ENCODE measurements at places on chromosomes 5 and 9.

GRCh38 chr9:113695901-113696300, 180.2 kb upstream of the ZNF618 start:
- no peak for DNase-seq

DNA sequence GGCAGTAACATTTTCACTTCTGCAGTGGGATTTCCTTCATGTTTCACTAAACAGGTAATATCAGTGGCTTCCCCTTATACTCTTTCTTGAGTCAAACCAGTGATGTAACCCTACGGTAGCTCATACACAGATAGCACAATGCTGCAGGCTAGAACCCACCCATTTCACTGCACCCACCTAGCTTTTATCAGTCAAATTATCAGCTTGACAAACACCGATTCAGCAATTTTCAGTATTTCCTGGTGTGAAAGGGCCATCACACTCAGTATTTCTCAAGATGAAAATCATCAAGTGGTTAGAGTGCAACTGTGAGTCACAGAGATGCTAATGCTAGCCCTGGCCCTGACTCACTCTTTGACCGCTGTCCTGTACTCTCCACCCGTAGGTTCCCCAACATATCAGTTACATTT, 242.3 kb upstream of the PTGER4 start:
- peak; percentile 66 for DNase-seq

DNA sequence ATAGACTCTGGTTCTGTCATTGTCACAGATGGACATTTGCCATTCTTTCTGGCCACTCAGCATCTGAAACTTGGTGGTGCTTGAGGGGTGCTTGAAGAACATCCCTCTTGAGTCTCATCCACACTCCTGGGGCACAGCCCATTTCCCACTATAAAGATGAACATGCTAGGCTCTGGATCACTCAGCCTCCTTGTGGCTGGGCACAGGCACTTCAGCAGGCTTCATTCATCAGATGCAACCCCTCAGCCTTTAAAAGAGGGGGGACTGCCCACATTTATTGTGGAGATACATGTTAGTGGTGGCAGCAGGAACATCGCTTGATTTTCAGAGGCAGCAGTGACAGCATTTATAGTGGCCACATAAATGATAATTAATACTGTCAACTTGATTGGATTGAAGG, 124.7 kb upstream of the NIPBL start:
- no peak for DNase-seq

- DNase-seq, result no peak
These were observed 21.7 kb upstream of the HMCN2 start for GRCh38 chr9:130243882-130244170.

DNA sequence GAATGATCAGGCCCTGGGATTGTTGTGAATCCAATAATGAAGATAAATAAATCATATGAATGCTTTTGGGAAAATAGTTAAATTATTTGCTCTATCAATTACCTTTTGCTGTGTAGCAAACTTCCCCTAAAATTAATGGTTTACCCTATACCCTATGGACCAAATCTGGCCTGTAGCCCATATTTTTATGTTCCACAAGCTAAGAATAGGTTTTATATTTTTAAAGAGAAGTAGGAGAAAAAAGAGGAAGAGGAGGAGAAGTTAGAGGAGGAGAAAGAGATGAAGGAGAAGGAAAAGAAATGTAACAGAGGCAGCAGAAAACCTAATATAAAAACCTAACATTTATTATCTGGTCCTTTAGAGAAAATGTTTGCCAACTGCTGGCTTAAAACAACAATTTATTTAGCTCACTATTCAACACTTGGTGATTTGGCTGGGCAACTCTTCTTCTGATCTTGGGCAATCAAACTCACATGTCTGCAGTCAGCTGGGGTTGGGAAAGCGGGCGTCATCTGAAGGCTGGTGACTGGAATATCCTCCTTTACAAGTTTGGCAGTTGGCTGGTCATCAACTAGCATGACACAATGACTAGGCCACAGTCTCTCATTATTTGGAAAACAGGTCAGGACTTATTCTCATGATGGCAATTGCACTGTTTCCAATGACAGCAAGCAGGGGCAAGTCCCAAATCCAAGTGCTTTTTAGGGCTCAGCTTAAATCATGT, 522.9 kb downstream of the RASEF start:
- DNase-seq, result no peak

DNA sequence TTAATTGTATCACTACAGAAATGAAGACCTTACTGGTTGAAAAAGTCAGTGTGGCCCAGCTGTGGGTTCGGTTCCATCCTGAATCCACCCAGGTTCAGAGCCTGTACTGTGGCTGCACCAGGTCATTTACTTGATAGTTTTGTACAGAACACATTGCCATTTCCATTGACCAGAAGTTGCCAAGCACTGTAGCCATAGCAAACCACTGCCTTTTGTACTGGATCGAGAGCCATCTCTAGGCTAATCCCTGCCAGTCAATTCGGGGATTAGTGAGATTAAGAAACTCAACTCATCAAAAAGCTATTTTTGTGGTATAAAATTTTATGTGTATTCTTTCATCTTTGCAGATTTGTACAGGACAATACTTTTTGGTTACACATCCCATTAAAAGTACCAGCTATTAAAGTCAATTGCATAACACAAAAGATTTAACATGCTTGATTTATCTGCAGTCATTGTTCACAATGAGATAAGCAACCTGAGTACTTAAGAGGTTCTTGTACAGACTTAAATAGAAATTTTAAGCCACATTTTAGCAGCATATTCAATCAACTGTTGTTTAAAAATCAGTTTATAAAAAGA, 108.5 kb upstream of the OTULINL start:
- DNase-seq, result no peak

DNA sequence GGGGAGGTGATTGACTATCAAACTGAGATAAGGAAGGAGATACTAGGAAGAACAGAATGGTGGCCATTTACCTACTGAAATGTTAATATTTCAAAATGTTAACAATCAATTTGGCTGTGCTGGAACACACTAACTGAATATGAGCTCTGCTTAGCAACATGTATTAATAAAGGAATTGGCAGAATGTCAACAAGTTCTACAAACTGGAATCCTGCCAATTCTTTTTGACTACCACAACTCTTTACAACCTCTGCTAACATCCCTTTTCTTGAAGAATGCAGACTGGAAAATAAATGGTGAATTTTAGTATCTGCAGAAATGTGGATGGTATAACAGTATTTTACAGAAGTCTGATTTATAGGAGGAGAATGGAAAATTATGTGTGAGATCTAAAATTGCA, 446.4 kb downstream of the ISL1 start:
- DNase-seq, result no peak

DNA sequence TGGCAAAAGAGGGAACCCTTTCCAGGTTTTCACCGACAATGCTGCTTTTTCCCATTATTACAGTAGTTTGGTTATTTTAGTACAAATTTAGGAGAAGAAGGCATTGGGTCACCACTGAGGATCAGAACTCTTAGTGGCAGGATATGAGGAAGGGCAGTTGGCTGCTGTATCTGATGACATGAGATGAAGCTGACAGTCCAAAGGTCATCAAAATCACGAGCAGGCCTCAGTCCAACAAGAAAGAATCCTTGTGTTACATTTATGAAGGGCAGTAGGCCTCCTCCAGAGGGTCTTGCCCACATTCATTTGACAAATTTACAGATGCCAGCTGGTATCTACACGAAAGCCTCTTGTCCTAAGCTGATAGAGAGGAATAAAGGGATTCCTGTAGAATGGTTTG, 49.5 kb upstream of the COL15A1 start:
- no peak for DNase-seq

DNA sequence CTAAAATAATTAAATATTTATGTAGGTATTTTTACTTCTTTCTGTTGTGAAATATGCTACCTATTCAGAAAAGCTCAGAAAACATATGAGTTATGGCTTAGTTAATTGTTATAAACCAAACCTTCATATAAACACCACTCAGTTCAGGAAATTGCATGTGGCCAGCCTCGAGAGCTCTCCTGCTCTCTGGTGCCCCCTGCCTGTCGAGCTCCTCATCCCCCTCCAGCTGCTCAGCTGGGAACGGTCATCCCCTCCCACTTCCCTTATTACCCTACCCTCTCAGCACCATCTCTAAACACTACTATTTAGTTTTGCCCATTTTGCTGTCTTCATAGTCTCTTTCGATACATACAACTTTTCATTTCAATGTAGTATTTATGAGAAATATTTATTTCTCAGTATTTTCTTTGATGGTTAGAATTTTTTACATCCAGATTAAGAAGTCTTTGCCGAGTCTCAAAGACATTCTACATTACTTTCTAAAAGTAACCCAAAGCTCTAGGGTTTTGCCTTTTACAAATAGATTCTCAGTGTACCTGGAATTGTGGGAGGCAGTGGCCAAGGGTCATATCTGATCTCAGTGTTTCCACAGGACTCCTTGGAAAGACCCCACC, 51.2 kb upstream of the SEMA4D start:
- DNase-seq, result peak; percentile 91

GRCh38 chr5:76401801-76402250, 1.3 kb upstream of the IQGAP2 start:
- DNase-seq, result peak; percentile 56

DNA sequence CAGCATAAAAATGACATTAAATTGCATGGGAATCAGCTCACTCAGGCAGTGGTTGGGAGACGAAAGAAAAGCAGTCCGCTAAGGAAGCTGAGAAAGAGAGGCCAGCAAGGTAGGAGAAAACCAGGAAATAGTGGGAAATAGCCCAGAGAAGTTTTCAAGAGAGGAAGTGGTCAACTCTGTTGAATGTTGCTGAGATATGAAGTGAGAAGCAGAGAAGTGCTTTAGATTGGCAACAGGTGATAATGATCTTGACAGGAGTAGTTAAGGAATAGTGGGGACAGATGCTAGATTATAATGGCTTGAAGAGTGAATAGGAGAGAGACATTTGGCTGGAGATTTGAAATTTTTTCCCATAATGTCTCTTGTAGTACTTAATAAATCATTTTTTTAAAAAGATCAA, 30.8 kb downstream of the CNTRL start:
- no peak for DNase-seq

GRCh38 chr9:88534456-88535225, at the start of gene NXNL2:
NXNL2 (plus strand) TSS chr9:88535178; CDS start chr9:88535435, 257 bp downstream.
- DNase-seq, result peak; percentile 53

DNA sequence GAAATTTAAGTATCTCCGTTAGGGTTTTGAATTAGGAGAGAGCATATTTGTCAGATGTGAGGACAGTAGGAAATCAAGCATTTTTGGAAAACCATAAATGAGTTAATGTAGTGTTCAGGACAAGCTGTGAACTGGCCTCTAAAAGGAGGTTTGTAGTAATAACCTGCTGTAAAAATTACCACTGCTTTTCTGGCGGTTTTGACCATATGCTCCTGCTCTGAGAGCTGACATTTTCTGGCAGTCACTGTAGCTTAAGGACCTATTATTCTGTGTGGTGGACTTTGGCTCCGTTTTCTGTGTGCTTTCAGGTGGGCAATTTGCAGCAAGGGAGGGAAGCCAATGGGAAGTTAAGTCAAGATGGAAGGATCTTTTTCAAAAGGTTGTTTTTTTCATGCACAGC, 111.1 kb downstream of the SGCD start:
- no peak for DNase-seq

DNA sequence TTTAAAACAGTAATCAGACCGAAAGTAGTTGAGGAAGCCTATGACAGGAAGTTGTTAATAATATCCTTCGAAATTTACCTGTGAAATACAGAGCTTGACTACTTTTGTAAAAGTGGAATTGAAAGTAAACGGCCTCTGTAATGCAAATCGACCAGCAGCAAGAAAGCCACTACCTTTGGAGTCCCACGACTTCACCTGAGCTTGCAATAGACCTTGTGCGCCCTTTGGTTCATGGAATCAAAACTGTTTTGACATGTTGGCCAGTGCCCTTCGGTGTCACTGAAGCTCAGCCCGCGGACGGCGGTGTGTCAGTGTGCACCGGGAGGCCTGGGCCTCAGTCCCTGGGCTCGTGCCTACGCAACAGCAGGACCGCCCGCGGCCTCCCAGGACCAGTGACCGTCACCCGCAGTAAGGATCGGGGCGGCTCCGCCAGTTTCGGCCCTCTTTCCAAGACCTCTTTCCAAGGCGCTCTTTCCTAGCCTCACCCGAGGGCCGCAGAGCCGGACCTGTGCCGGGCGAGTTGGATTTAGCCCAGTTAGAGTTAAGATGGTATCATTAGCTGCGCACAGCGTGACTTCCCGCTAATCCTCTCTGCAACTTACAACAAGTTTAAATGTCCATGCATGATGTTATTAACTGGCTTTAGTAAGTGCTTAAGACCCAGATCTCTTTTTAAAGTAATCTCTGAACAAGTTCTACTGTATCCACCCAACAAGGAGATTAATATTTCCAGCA, 223.3 kb downstream of the MEF2C start:
- DNase-seq, result no peak

- DNase-seq, result no peak
These were observed 92.6 kb downstream of the LIFR start for GRCh38 chr5:38463634-38464521.

DNA sequence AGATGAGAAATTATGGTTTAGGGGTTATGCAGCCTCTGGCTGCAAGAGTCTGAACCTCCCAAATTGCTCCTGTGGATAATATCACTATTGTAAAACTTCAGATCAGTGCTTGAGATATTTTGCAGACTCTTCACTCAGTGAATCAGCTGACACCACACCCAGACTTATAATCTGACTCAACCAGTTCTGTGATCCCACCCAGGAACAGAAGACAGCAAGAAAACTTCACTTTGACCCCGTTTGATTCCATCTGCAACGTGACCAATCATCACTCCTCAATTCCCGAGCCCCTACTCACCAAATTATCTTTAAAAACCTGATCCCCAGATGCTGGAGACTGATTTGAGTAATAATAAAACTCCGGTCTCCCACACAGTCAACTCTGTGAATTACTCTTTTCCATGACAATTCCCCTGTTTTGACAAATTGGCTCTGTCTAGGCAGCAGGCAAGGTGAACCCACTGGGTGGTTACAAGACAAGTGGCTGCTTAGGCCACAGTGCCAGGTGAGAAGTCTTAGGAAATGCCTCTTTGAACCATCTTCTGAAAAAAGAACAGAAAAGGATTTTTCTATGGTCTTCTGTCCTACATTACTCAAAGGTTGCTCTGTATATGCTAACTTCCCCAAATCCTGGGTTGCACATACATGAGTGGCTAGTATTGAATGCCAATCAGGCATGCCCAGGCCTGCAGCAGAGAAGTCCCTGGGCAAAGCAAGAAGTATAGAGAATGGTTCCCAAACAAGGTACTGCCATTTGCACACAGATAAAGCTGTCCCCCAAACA, 588.0 kb downstream of the PRELID2 start:
- no peak for DNase-seq

DNA sequence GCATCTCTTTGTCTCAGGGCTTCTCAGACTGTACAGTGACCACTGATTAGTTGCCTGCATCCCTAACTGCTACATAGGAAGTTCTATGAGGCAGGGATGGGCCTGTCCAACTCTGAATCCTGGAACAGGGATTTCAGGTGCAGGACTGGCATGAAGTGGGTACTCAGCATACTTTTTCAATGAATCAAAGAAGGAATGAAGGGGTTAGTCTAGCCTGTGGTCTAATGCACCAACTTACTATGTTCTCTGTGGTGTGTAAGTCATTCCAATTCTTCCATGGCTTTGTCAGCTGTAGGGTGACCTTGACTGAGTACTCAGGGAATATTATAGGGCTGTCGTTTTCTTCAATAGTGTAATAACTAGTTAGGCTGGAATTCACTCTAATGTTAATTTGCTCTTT, 8.3 kb downstream of the COL15A1 start:
- no peak for DNase-seq
